ENCODE measurements at places on chromosomes 2 and 18. TPM values are rescaled to one million over a fixed set of nuclear protein-coding genes. Genes with fewer than 3 reads are reported as not detected.

The APLF gene
- total RNA-seq: 15.9 TPM

The CGREF1 gene
- 4.1 TPM for total RNA-seq

The SCN1A gene
- total RNA-seq: 0.32 TPM

The ZNF804A gene
- 4.3 TPM for total RNA-seq

The TUBA4B gene
- not detected for total RNA-seq

The EGR4 gene
- not detected for total RNA-seq

The GLI2 gene
- total RNA-seq: 11.3 TPM

The NLRC4 gene
- 1.7 TPM for total RNA-seq

The MARCO gene
- total RNA-seq: 0.42 TPM

The TRABD2A gene
- total RNA-seq: 1.3 TPM

The PTGR3 gene
- total RNA-seq: 20.8 TPM

The REG3G gene
- not detected for total RNA-seq

The CHRNG gene
- 3.5 TPM for total RNA-seq

The CDH19 gene
- 18.3 TPM for total RNA-seq

The UGT1A5 gene
- 0.79 TPM for total RNA-seq

The IL18RAP gene
- 0.79 TPM for total RNA-seq

The MLPH gene
- 11.7 TPM for total RNA-seq

The SLC9A4 gene
- 2.9 TPM for total RNA-seq

The AOX1 gene
- total RNA-seq: 6.0 TPM

The CIAO1 gene
- total RNA-seq: 52.4 TPM

The GRHL1 gene
- 15.9 TPM for total RNA-seq

The ANKRD30BL gene
- 0.26 TPM for total RNA-seq

The ACMSD gene
- not detected for total RNA-seq

The FEV gene
- total RNA-seq: not detected

The APCDD1 gene
- 70.8 TPM for total RNA-seq

The MYO1B gene
- 138 TPM for total RNA-seq

The AFF3 gene
- total RNA-seq: 43.5 TPM

The STAT4 gene
- total RNA-seq: 7.1 TPM

The CHRND gene
- total RNA-seq: 1.3 TPM

The PRLH gene
- total RNA-seq: not detected

The GKN2 gene
- total RNA-seq: not detected

The METTL8 gene
- 31.2 TPM for total RNA-seq

All from urinary bladder (tissue), 4 donors.